ENCODE measurements at places on chromosomes 3 and 15.

- DNase-seq: no peak
Measured at GRCh38 chr3:156631323-156631722, 43.1 kb upstream of the TIPARP start.

DNA sequence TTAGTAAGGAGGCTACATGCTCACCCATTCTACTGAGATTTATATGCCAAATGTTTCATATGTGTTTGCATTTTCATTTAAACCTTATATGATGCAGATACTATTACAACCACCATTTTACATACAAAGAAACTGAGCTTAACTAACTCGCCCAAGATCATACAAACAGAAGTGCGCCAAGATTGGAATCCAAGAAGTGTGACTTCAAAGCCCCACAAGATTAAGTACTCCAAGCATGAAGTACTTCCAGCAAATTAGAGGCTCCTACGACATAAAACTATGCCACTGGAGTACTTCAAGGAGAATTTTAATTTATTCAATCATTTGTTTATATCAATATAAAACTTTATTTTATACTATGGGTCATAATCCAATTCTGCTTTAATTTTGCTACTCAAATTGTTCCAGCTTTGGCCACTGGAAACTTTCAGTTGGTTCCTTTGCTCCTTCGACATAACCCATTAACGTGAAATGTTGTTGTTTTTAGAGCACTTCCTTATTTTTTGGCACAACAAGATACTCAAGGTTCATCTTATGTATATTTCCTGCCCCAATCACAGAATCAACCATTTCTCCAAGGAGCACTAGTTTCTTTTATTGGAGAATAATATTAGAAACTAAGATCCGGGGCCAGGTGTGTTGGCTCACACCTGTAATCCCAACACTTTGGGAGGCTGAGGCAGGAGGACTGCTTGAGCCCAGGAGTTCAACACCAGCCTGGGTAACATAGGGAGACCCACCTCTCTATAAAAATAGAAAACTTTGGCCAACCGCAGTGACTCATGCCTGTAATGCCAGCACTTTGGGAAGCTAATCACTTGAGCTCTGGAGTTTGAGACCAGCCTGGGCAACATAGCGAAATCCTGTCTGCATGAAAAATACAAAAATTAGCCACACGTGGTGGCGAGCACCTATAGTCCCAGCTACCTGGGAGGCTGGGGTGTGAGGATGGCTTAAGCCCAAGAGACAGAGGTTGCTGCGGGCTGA lies 10.4 kb downstream of the INO80 start:
- DNase-seq: no peak

DNA sequence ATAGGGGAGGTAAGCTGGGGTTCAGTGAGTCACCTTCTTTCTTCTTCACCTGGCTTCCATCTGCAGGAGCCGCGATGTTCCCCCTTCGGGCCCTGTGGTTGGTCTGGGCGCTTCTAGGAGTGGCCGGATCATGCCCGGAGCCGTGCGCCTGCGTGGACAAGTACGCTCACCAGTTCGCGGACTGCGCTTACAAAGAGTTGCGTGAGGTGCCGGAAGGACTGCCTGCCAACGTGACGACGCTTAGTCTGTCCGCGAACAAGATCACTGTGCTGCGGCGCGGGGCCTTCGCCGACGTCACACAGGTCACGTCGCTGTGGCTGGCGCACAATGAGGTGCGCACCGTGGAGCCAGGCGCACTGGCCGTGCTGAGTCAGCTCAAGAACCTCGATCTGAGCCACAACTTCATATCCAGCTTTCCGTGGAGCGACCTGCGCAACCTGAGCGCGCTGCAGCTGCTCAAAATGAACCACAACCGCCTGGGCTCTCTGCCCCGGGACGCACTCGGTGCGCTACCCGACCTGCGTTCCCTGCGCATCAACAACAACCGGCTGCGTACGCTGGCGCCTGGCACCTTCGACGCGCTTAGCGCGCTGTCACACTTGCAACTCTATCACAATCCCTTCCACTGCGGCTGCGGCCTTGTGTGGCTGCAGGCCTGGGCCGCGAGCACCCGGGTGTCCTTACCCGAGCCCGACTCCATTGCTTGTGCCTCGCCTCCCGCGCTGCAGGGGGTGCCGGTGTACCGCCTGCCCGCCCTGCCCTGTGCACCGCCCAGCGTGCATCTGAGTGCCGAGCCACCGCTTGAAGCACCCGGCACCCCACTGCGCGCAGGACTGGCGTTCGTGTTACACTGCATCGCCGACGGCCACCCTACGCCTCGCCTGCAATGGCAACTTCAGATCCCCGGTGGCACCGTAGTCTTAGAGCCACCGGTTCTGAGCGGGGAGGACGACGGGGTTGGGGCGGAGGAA lies 2.6 kb downstream of the ISLR2 start:
- DNase-seq: no peak

- DNase-seq: no peak
Measured at GRCh38 chr3:150783920-150784746, 21.2 kb upstream of the SIAH2 start.

GRCh38 chr3:152823173-152823572 lies 11.8 kb upstream of the P2RY1 start:
- DNase-seq: no peak

Data from CD8-positive, alpha-beta T cell (primary cell).